ENCODE measurements at places on chromosomes 11 and 22.

DNA sequence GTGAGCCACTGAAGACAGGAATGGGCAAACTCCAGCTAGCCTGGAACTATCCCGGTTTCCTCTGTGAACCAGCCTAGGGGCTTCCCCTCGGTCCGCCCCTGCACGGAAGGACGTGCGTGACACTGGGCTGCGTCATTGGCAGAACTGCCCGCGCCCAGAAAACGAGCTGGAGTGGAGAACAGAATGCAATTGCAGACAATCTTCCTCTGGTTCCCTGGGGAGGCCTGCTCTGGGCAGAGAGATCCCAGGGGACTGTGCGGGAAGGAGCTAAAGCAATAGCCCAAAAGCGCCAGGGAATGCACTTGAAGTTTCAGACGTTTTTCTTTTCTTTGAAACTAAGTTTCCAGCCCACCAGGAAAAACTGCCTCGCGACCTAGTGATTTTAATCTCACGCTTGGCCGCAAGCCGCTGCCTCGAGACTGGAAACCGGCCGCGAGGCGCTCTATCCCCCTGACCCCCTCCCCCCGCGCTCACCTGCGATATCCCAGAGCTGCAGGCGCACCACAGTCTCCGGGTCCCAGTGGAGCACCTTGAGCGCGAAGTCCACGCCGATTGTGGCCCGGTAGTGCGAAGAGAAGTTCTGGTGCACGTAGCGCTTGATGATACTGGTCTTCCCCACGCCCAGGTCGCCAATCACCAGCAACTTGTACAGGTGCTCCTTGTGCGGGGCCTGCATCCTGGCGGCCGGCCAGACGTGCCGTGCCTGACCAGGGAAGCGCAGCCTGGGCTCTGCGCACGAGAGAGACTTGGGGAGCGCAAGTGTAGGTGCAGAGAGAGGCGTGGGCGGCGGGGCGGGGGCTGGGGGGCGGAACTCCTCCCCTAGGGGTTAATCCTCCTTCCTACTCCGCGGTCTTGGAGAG, at the start of gene RAB38:
RAB38 (minus strand) TSS at position 735 of the 860 bp plus-strand sequence; CDS start at position 676, 59 bp downstream.
- DNase-seq = peak; percentile 70

GRCh38 chr11:14420223-14420622, 61.2 kb upstream of the RRAS2 start:
- no peak for DNase-seq

- DNase-seq = no peak
Measured at GRCh38 chr11:64360448-64360921, 1.5 kb downstream of the RPS6KA4 start.

- no peak for DNase-seq
Measured at GRCh38 chr22:43948836-43949406, 6.3 kb upstream of the SAMM50 start.

DNA sequence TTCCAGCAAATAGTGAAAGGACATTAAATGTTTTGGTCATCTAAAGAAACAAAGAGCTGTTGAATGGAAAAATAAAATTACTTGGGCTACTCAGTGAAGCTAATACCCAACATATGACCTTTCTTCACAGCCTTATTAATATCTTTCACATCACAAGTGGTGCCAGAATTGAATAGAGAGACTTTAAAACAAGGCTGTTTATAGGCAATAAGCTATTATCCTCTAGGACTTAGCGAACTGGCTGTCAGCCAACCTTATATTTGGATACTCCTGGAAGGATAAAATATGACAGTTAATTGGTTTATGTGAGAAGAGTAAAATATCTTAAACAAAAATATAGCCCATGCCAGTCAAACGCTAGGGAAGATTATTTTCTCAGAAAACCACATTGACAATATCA, 225.5 kb upstream of the BLID start:
- DNase-seq = no peak

DNA sequence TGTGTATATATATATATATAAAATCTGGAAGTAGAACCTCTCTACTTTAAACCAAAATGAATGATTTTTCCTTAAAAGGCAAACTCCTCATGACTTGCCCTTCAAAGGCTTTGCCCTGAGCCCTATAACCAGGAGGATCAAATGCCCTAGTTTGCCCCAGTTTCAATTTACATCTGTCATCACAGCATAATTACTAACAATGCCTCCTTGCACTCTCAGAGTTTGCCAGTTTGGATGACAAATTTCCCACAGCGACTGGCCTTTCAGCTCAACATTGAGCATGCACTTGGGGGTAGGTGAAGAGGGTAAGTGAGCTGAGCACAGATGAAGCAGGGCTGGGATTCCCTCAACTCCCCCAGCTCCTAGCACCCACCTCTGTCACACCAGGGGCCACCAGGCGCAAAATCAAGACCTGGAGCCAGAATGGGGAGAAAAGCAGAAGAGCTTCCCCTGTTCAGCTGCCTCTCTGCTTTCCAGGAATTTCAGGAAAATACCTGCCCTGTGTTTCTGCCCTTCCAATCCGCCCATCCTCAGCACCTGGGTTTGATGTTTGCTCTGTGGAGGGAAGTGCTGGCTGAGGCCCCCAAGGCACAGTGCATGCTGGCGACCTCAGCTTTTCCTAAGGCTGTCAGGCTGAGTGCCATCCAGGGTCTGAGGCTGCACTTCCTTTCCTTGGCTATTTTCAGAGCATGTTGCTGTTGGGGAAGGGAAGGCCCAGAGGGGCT, 67.5 kb downstream of the ADAMTS15 start:
- no peak for DNase-seq

DNA sequence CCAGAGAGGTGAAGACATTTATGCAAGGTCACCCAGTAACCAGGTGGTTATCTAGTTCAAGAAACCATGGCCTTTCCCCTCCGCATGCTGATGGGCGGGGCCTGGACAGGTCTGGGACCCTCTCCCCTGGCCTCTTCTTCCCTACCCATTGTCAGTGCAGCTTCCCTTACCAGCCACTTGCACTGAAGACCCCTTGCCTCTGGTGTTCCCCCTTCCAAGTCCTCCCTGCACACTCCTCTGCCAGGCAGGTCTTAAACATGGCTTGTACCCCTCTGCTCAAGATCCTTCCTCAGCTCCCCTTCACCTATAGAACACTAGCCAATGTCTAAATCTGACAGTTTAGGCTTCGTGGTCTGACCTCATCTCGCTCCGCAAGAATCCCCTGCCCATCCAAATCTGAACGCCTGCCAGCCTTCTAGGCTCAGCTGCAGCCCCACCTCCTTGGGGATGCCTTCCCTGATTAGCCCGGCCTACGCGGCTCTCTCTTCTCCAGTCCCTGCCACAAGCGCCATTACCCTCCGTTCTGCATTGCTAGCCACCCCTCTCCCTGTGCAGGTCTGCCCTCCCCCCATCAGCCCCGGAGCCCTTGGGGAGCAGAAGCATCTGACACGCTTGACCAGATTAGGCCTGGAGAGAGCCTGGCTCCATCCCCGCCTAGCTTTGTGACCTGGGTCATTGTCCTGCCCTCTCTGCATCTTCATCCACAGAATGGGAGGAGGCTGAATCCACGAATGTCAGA, 213.8 kb downstream of the DSCAML1 start:
- DNase-seq = no peak

- DNase-seq = no peak
Measured at GRCh38 chr11:12554122-12554521, 120.1 kb upstream of the TEAD1 start.

DNA sequence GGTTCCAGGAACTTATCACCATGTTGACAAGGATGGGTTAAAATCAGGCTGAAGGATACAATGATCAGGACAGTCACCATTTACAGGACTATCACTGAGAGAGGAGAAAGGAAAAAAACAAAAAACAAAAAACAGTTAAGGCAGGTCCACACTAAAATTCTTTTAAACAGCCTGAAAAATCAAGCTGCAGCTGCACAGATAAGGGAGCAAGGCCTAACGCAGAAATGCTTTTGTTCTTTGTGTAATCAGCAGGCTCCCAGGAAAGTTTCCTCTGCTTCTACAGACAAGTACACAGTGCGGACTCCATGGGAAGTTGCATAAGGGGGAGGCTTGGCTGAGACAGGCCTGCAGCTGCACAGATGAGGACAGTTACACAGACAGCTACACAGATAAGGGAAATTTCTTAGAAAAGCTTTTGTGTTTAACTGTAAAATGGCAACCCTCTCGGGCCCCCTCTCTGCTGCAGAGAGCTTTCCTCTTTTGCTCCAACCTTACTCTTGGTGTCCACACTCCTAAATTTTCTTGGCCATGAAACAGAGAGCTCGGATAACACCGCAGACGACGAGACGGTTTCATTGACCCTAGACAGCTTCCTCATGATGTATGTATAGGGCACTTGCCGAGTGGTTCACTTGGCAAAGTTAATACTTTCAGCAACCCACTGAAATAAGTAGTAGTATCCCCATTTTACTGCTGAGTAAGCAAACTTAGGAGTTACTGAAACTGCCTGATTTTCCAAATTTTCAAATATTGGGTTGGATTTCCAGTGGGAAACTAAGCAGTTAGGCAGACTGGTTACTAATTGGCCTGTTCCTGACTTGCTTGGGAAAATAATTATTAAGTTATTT, 45.5 kb downstream of the PIWIL3 start:
- no peak for DNase-seq

GRCh38 chr22:18045794-18046193, 21.4 kb upstream of the MICAL3 start:
- no peak for DNase-seq

Measured in NCI-H510A (cell line).